Breast epithelium (tissue), 4 donors: ENCODE measurements at places on chromosomes 3 and 15. TPM values are rescaled to one million over a fixed set of nuclear protein-coding genes. Genes with fewer than 3 reads are reported as not detected.

DNA sequence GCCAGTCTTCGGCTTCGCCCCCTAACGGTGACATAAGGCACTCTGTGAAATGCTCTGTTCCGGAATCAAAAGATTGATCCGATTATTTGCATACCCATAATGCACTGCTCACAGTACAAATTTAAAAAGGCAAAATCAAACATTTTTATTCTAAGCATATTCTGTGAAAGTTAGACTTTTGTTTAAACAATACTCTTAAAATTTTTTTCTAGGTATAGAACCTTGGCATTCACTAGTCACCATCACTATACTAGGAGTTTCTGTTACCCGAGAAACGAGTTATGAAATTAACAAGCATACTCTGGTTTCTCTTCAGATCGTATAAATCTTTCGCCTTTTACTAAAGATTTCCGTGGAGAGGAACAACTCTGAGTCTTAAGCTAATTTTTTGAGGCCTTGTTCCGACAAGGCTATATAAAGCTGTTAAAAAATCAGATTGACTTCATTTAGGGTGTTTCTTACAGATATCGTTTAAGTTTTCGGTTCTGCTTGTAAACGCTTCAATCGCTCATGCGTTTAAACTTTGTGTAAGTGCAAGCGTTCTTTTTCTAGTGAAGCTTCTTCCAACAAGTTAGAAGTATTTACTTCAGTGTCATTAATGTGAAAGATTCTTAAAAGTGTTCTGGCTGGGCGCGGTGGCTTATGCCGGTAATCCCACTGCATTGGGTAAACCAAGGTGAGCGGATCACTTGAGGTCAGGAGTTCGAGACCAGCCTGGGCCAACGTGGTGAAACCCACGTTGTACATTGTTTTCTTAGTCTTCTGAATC, at the start of gene RNU5B-1:
TSS of gene RNU5B-1 (plus strand) at position 297 of the 769 bp plus-strand sequence.
- peak within 1 kb of the TSS; percentile 91 for H3K27ac ChIP-seq
- H3K4me3 ChIP-seq, result peak within 1 kb of the TSS; percentile 60
- no peaks in the 10 kb centered on the region for H3K27me3 ChIP-seq

DNA sequence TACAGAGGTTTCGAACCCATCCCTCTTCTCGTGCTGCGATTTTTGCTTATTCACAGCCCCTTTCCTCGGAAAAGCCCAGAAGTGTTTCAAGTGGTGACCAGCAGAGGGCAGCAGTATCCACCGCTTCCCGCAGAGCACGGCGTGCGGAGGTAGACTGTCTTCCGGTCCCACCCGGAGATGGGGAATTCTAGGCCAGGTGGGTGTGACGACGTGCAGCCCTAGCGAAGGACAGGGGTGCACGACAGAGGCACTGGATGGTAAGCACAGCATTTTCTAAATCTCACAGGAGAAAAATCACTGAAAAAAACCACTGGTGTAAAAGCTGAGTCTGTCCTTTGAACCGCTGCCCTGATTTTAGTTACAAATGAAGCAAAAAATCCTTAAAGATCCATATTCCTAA, 7.4 kb upstream of the PSMD6 start:
- H3K27ac ChIP-seq, result no peak overlapping the region
- H3K4me1 ChIP-seq, result no peaks in the 10 kb centered on the region
- peak overlapping the region; percentile 58 for H3K4me3 ChIP-seq
- no peaks in the 10 kb centered on the region for H3K36me3 ChIP-seq

DNA sequence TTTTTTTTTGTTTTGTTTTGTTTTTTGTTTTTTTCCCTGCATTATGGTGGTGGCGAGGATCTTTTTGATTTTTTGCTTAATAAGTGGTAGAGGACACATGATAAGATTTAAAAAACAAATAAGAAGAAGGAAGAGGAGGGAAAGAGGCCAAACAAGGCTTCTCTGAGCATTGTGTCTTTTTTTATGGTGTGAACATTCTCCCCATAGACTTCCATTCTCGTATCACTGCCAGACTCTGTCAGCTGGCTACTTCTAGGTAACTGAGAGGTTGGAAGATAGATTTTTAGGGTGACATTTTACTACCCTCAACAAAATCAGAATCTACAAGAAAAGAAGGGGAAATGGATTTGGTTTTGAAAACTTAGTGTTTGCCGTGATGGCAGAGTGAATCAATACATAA, 3.8 kb downstream of the NLGN1 start:
- H3K27ac ChIP-seq, result no peak overlapping the region
- no peaks in the 10 kb centered on the region for H3K27me3 ChIP-seq
- no peak for DNase-seq
- H3K4me3 ChIP-seq, result no peak overlapping the region

- H3K27ac ChIP-seq, result no peak overlapping the region
- no peak overlapping the region for H3K4me3 ChIP-seq
- H3K4me1 ChIP-seq, result no peaks in the 10 kb centered on the region
- H3K27me3 ChIP-seq, result no peaks in the 10 kb centered on the region
- H3K36me3 ChIP-seq, result no peaks in the 10 kb centered on the region
- no peak for DNase-seq
These were observed 14.1 kb downstream of the KLF15 start for GRCh38 chr3:126342991-126343648.

DNA sequence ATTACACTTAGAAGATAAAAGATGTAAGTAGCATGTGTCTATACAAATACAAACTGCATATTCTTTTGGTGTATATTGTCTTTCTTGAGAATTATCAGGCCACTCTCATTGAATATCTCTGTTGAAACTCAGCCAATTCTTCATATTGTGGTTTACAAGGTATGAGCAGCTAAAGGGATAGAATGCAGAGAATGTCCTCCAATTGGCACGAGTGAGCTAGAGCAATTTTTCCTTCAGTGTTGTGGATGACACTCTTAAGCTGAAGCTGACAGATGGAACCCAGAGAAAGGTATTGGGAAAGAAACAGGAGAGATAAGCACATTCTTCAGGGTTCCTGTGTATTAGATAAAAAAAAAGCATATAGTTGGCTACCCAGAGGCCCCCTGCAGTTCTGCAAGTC, 453.1 kb downstream of the EPHA3 start:
- no peaks in the 10 kb centered on the region for H3K36me3 ChIP-seq
- no peak overlapping the region for H3K4me3 ChIP-seq
- DNase-seq, result no peak
- no peak overlapping the region for H3K27ac ChIP-seq
- H3K4me1 ChIP-seq, result no peaks in the 10 kb centered on the region

DNA sequence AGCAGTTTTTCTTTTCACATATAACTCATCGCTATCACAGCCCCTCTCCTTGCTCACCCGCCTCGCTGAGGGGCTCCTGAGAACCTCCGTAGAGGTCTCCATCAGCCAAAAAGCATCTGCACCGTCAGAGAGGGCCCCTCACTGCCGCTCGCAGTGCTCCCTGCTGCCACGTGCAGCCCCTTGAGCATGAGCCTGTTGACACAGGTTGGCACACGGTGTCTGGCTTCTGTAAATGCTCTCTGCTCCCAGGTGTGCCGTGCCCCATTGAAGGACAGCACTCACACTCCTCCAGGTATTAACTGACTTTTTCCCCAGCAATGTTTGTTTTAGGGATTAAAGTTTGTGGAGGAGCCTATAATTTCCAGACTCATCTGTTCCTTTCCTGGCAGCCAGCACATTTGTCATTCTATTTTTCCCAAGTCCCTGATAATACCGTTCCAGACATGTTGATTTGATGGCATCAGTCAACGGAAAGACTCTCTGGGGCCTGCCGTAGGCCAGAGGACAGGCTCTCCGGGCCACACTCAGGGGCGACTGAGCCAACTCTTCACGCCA, 2.1 kb upstream of the FURIN start:
- H3K4me3 ChIP-seq, result no peak overlapping the region
- no peak overlapping the region for H3K27ac ChIP-seq
- DNase-seq, result no peak
- no peaks in the 10 kb centered on the region for H3K27me3 ChIP-seq

The ARL13B gene
- total RNA-seq, result 12.6 TPM

GRCh38 chr3:174340624-174341587, 518.2 kb upstream of the NAALADL2 start:
- H3K36me3 ChIP-seq, result no peaks in the 10 kb centered on the region
- H3K4me1 ChIP-seq, result no peaks in the 10 kb centered on the region

DNA sequence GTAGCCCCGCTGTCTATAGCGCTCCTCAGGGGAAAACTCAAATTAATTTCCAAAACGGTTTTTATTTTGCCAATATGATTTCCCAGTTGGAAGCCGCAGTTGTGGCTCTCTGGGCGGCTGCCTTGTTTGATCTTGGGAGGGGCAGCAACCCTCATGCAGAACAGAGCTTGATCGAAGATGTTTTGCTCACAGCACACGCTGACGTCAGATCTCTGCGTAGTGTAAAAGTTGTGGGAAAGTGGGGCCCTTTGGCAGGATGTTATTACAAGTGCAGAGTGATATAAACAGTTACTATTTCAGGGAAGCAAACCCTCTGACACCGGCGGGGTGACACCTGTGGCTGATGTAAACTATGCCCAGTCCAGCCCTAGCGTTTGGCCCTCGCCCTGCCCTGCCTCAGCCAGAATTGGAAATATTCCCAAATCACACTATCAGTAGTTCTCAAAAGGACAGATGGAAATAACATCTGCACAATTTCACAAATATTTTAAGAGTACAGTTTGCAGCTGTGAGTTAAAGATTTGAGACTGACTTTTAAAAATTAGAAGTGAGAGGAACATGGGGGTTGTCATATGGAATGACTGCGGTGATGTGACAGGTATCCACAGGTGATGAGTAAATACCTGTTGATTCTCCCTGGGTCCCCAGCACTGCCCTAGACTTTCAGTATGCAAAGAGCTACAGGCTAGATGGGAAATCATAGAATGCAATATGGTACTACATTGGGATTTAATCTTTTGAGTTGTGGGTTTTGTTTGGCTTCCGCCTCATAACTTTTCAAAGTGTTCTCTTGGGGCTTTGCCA, 1.7 kb downstream of the SYNM start:
- H3K36me3 ChIP-seq, result no peaks in the 10 kb centered on the region
- H3K27me3 ChIP-seq, result no peaks in the 10 kb centered on the region
- DNase-seq, result peak; percentile 48
- H3K4me3 ChIP-seq, result peak overlapping the region; percentile 70

DNA sequence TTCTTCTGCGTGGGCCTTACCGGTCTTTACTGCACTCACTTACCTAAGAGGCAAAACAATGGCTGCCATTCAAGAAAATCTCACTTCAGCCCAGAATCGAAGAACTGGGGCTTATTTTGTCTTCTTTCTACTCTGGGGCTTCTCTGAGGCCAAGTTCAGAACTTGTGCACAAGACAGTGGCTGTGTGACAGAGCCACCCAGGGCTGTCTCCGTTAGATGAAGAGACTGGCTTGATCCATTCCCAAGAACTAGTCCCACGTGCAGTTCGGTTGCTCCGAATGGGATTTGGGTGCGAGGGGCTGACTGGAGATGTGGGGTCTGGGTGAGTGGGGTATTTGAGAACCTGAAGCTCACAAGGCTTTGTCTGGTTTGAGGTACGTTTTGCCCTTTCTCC, 795 bp upstream of the TCF12 start:
- H3K27ac ChIP-seq, result peak overlapping the region; percentile 96
- peaks cover 5% of the 10 kb centered on the region for H3K36me3 ChIP-seq
- no peaks in the 10 kb centered on the region for H3K27me3 ChIP-seq
- H3K4me3 ChIP-seq, result peak overlapping the region; percentile 85
- no peak for DNase-seq
- H3K4me1 ChIP-seq, result no peaks in the 10 kb centered on the region

DNA sequence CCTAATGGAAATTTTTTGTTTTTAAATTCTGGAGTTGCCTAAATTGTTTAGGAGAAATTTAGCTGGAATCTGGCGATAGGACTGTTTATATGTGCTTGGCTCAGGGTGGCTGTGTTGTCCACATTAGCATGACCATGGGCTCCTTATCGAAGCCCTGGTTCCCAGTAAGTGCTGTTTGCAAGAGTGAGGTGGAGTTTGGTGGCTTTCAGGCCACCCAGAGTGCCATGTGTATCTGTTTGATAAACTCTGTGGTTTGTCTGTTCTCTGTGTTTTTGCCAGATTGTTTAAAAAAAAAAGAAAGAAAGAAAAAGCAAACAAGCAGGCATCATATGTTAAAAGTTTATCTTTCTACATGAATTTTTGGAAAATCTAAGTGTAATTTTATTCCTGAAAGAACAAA, 51.5 kb downstream of the PLCL2 start:
- H3K4me1 ChIP-seq, result no peaks in the 10 kb centered on the region
- H3K27me3 ChIP-seq, result no peaks in the 10 kb centered on the region
- H3K27ac ChIP-seq, result no peak overlapping the region
- DNase-seq, result no peak
- no peak overlapping the region for H3K4me3 ChIP-seq

DNA sequence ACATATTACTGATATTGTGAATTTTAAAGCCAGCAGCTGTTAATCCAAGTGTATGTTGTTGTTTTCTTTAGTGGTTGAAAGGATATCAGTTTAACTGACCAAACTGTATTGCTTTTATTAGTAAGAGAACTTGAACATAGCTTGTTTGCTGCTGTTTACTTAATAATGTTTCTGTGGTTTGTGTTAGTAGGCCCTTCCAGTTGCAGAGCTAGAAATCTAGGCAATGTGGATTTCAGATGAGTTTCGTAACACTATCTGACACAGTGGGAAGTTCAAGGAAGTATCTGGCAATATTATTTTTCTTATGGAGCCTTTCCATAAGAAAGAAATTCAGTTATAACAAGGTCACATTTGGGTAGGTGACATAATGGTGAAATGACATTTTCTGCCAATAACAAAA, 18.5 kb downstream of the ZNF609 start:
- no peaks in the 10 kb centered on the region for H3K36me3 ChIP-seq
- H3K4me1 ChIP-seq, result no peaks in the 10 kb centered on the region
- no peak for DNase-seq
- H3K27me3 ChIP-seq, result no peaks in the 10 kb centered on the region
- H3K4me3 ChIP-seq, result no peak overlapping the region

DNA sequence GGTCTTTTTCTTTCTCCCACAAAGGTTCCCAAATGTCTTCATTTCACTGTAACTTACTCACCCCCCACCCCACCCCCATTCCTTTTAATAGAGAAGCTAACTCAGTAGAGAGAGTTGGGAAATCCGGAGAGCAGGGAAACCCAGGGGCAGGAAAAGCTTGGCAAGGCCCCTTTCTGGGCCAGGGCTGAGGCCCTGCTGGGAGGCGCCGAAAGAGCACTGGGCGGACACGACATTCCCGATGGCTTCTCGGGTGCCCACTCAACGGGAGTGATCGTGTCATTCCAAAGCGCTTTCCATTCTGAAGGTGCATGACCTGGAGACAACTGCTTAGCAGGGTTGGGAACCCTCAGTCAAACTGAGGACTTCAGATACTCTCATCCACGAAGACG, 1.6 kb upstream of the DALRD3 start:
- peaks cover 5% of the 10 kb centered on the region for H3K36me3 ChIP-seq
- peaks cover 17% of the 10 kb centered on the region for H3K4me1 ChIP-seq
- no peak for DNase-seq
- H3K27ac ChIP-seq, result peak overlapping the region; percentile 100
- peak overlapping the region; percentile 96 for H3K4me3 ChIP-seq
- no peaks in the 10 kb centered on the region for H3K27me3 ChIP-seq

DNA sequence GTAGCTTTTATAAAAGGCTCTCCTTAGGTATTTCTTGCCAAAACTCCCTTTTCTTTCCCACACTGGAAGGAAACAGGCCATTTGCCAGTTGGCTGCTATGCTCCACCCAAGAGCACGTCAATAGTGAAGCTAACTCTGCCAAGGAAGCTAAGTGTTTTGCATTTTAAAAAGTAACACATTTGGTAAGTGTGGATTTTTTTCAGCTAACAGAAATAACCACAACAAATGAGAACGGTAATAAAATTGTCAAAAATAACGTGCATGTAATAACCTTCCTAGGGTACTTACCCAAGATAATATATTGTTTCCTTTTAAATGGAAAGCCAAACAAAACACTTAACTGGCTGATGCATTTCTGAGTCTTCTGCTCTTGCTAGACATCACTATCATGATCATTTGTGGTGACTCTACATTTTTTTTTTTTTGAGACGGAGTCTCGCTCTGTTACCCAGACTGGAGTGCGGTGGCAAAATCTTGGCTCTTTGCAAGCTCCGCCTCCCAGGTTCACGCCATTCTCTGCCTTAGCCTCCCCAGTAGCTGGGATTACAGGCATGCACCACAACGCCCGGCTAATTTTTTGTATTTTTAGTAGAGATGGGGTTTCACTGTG, 4.6 kb downstream of the DPP8 start:
- DNase-seq, result peak; percentile 28
- H3K4me1 ChIP-seq, result no peaks in the 10 kb centered on the region
- H3K4me3 ChIP-seq, result peak overlapping the region; percentile 42
- no peaks in the 10 kb centered on the region for H3K27me3 ChIP-seq
